Stimulated activated CD4-positive, alpha-beta T cell treated with anti-CD3 and anti-CD28 coated beads, Interleukin-15, amount 100 ng/mL, for 1 hour (primary cell): ENCODE measurements at places on chromosomes 6 and 20.

GRCh38 chr6:282867-283416 lies 9.3 kb upstream of the DUSP22 start:
- DNase-seq: no peak

GRCh38 chr6:34182751-34183531 lies 37.1 kb upstream of the GRM4 start:
- DNase-seq: peak; percentile 21

GRCh38 chr6:75550544-75551167 lies 51.0 kb upstream of the SENP6 start:
- no peak for DNase-seq

DNA sequence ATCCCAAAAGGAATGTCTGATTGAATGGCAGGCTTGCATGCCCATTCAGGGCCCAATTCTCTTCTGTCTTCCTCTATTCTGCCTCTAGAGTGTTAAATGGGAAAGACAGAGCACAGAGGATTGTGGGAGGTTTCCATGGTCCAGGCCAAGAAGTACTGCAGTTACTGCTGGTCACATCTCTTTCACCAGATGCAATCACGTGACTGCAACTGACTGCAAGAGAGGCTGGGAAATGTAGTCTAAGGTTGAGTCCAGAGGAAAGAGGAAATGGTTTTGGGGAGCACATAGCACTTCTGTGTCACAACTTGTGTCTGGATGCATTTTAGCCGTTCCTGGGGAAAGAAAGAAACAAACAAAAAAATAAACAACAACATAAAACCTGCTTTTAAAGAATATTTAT lies 336.4 kb upstream of the BTBD3 start:
- no peak for DNase-seq

- DNase-seq: no peak
Observed at GRCh38 chr20:32435449-32436107, 77.4 kb downstream of the ASXL1 start.

- no peak for DNase-seq
Observed at GRCh38 chr6:123519189-123519505, 117.6 kb downstream of the TRDN start.

DNA sequence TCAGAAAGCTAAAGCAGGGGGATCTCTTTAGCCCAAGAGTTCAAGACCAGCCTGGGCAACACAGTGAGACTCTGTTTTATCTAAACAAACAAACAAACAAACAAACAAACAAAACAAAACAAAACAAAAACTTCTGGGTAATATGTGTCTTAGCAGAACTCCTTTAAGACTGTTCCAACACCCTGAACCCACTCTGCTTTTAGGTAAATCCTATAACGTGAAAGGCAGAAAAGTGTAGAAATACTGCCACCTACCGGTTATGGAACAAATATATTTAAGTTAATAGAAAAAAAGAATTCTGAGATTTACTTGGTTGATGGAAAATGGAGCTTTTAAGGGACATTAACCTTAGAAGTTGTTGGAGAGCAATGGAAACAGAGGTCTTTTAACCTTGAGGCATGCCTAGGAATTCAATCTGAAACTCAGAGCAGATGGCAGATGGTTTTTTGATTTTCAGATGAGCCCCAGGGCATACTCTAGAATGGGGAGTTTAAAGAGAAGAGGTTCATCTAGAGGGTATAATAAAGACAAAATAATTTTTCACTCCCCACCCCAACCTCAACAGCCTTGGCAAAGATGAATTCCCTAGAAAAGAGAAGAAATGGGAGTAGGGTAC lies 38.5 kb downstream of the SOD2 start:
- no peak for DNase-seq

DNA sequence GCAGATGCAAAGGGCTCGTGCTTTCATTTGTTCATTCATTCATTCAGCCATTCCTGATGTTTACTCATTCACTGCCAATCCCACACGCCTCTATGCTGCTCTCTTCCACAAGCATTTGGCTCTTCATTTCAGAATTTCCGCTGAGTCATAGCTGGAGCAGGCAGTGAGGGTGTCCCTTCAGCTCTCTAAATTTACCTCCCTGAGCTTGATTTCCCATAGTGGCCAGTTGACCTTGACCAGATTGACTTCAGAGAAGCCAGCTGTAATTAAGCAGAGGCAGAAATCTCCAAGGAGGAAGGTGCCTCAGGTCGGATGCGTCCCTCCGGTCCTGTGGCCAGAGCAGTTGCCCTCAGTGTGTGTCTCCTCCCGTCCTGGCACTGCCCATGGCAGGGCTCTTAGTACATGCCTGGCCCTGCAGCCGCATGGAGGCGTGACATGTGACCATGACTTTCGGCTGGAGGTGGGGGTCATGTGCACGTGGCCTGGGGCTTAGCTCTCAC lies 267.2 kb upstream of the ECI2 start:
- DNase-seq: no peak

DNA sequence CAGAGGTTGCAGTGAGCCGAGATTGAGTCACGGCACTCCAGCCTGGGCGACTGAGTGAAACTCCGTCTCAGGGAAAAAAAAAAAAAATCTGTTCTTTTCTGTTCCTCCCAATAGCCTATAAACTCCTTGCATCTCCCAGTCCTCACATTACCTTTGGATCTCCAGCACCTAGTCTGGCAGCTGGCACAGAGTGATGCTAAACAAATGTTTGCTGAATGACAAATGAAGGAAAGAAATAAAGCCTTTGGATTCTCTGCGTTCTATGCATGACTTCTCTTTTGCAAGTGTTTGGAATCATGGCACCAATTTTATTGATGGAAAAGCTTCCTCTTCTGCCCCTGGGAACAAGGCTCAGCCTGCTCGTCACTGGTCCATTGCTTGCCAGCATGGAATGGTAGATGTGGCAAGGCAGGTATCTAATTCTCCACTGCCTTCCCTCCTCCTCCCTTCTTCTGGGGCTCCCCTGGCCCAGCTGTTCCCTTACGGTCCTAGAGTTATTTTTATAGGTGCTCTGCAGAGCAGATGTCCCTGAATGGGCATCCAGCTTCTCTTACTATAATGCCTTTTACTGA lies 53.6 kb upstream of the FYN start:
- DNase-seq: no peak

- DNase-seq: no peak
Observed at GRCh38 chr20:36474563-36474962, 66.8 kb upstream of the MYL9 start.

DNA sequence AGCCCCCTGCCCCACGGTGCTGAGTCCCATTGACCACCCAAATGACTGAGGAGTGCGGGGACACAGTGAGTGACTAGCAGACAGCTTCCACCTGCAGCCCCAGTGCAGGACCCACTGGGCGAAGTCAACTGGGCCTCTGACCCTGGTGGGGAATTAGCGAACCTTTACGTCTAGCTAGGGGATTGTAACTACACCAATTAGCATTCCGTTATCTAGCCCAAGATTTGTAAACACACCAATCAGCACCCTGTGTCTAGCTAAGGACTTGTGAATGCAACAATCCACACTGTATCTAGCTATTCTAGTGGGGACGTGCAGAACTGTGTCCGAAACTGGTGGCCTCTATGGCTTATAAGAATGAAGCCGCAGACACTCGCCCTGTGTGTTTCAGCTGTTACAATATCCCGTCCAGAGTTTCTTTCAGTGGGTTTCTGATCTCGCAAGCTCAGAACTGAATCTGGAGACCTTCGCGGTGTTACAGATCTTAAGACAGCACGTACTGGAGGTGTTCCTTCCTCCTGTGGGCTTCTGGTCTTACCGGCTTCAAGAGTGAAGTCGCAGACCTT lies 21.1 kb upstream of the GMPR start:
- DNase-seq: no peak

- DNase-seq: no peak
Observed at GRCh38 chr20:49700411-49701185, 13.1 kb downstream of the B4GALT5 start.

DNA sequence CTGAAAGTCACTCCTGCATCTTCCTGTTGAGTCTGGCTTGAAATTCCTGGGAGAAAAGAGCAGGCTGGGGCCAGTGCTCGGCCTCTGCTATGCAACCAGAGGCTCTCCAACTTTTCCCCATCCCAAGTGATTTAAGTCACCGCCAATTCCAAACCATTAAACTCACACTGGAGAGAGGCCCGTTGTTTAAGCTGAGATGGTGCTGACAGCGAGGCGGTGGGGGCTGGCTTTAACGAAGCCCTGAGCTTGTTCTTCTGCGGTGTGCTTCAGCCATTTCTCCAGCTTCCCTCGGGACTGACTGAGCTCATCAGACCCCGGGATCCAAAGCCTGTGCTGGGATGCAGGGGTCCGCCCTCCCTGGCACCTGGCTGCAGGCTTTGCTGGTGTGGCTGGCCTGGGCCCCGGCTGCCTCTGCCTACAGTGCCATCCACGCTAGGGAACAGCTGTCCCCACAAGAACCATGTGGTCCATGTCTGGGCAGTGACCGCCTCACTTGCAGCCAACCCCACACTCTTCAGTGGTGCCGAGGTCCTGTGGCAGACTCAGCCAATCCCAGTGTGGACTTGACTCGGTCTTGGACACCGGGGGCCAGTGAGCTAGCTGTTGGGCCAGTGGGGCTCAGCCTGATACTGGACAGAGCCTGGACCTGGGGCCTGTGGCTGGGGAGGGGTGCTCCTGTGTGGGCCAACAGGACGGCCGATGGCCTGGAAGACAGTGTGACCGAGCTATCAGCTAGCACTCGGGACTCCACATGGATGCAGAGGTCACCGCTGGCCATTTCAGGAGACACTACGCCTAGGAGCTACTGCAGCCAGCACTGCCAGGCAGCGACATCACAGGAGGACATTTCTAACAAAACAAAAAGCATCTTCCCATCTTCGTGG lies 21.2 kb downstream of the RAMACL start:
- no peak for DNase-seq

DNA sequence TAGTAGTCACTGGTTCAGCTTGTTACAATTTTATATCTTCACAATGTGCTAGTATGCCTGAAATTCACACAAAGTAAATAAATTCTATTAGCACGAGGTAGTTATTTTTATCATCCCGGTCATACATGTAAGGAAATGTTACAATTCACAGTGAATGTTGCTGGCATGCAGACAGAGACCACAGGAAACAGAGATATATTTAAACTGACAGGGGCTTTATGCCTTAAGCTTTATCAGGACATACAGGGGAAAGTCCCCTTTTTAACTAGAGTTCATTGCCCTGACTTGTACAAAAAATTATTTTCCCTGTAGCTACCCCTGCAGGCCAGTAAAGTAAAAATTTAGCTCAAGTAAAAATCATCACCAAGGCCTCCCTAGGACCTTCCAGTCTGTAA lies 712.0 kb upstream of the NRSN1 start:
- no peak for DNase-seq

DNA sequence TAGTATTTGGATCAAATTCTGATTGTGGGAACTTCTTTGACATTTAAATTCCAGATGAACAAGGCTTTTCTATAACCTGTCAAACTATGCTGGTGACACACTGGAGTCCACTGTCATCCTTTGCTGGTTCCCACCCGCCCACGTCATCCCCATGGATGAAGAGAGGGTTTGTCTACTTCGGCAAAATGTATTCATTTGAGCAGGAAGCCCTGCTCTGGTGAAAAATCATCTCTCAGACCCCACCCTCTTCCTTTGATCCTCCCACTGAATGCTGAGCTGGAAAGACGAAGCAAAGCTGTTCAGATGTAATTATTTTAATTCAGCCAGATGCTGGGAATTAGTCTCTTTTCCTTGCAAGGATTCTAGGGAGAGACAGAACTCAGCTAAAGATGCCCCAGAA lies 50.5 kb downstream of the CPNE5 start:
- no peak for DNase-seq

DNA sequence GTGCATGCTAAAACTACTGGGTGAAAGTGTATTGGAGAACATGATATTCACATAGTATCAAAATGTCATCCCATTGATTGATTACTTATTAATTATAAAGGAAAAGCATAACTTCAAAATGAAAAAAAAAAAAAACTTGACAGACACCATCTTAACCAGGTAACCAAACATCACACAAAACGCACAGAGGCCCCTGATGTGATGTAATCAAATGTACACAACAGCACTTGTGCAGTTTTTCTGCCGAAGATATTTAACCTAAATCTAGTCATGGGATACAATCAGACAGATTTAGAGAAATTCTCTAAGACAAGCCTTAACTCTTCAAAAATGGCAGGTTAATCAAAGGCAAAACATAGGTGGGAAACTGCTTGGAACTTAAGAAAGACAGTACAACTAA lies 102.0 kb upstream of the TENT5A start:
- no peak for DNase-seq

DNA sequence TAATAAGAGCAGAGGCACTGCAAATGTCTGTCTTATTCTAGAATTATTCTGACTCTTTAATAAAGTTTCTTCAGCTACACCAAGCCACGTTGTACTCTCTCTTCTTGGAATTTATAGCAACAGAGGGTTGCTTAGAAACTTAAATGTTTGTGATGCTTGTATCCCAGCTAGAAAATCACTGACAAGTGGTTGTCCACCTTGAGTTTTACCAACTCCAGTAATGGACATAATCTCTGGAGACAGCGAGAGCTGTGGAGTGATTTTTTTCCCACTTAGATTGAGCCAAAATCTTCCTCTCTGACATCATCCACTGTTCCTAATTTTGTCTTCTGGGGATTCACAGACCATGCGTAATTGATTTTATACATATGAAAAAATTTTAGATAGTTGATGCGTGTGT lies 8.0 kb downstream of the ECT2L start:
- DNase-seq: no peak

DNA sequence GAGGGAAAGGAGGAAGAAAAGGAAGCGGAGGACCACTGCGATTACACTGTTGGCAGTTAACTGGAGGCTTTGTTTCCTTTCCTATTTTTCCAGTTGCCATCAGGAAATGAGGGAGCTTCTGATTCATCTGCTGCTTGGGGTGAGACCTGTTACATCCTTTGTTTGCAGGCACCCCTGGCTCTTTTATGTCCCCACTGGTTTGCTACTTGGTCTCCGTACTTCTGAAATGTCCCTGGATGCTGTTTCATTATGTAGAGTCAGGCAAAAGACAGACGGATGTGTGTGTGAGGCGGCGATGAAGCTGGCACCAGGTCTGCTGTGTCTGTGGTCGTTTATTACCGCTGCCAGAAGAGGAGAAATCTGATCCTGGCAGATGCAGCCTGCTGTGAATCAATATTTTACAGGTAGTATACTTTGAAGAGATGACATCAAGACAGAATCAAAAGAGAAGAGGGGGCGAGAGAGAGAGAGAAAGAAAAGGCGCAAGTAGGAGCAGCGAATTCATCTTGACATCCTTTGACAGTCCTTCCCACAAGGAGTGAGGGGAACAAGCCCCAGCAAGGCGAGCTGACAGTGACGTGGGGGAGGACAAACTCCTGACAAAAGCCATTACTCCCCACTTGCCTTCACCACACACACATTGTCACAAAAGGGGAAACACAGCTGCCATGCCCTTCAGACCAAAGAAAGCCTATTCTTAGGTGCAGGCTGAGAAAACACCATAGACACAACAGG lies 145.9 kb upstream of the FBXL4 start:
- DNase-seq: no peak
